Pulmonary artery endothelial cell (primary cell): ENCODE measurements at places on chromosomes 7 and 10. TPM values are rescaled to one million over a fixed set of nuclear protein-coding genes. Genes with fewer than 3 reads are reported as not detected.

- no peak for DNase-seq
These were observed 10.8 kb downstream of the TOMM7 start for GRCh38 chr7:22811746-22812280.

GRCh38 chr10:46541017-46541661 lies 15.3 kb downstream of the GPRIN2 start:
- DNase-seq, result no peak

- no peak for DNase-seq
These were observed 229.7 kb downstream of the CSTF2T start for GRCh38 chr10:51469686-51470085.

GRCh38 chr7:78197447-78197846 lies 398.9 kb downstream of the PHTF2 start:
- no peak for DNase-seq

DNA sequence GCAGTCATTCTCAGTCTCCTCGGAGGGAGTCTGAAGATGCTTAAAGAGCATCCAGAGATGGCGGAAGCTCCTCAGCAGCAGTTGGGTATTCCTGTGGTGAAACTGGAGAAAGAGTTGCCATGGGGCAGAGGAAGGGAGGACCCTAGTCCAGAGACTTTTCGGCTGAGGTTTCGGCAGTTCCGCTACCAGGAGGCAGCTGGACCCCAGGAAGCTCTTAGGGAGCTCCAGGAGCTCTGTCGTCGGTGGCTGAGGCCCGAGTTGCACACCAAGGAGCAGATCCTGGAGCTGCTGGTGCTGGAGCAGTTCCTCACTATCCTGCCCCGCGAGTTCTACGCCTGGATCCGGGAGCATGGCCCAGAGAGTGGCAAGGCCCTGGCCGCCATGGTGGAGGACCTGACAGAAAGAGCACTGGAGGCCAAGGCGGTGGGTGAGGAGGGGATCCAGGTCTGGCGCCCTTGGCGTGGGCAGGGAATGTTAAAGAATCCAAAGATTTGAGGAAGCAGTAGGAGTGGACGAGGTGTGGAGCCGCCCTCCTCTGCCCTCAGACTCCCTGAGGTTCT lies 2.9 kb downstream of the ZSCAN25 start:
- DNase-seq, result no peak

DNA sequence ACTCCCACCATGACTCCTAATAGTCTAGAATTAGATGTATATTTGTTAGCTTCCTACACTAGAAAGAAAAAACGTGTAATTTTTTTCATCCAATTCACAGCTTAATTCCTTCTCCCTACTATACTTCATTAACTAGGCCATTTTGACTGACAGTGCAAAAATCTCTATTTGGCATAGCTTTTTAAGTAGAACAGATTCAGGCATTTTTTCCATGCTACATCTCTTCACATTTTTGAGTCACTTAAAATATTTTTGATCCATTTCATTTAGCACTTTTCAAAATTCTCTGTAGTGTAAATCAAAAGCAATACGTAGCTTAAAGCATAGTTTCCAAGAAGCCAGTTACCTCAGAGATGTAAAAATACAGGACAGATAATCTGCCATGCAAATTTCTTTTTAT lies 391.1 kb upstream of the NPVF start:
- DNase-seq, result no peak

GRCh38 chr10:18786478-18786877 lies 127.2 kb downstream of the ARL5B start:
- DNase-seq, result no peak

DNA sequence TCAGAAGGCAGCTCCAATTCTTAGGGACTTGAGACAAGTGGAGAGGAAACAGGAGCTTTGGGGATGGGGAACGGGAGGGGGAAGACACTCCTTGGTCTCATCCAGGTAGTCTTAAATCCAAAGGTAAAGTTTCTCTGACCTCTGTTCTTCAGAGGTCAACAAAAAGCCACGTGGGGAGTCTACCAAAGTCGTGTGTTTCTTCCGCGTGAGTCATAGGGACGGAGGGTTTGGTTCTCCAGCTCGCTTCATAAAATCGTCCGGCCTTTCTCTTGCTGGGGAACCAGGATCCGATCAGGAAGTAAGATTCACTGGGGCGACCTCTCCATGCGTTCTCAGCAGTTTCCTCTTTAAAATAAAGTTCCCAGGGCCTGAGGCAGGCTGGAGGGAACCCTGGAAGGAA lies 275.7 kb downstream of the TCERG1L start:
- no peak for DNase-seq

The TMEM213 gene
- total RNA-seq, result not detected in 2 replicates

The MNX1 gene
- not detected in 2 replicates for total RNA-seq
